ENCODE measurements at places on chromosomes 2 and 18.

DNA sequence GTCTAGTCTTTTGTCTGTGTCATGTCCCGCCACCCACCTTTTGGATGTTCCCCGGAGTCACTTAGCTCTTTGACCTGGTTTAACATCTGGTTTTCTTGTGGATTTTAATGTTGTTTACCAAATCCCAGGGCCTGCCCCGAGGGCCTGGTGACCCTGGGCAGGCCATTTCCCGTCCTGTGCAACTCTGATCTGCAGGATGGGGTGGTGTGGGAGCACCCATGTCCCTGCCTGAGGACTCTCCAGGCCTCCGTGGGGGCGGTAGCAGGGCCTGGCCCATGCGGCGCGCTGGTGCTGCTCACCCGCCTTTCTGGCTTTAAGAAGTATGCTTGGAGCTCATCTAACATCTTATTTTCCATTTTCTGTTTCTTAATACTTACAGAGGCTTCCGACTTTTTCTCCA, 10.7 kb downstream of the RAMP1 start:
- no peak for DNase-seq

GRCh38 chr2:201906777-201907562, 100.6 kb downstream of the CDK15 start:
- DNase-seq: no peak

DNA sequence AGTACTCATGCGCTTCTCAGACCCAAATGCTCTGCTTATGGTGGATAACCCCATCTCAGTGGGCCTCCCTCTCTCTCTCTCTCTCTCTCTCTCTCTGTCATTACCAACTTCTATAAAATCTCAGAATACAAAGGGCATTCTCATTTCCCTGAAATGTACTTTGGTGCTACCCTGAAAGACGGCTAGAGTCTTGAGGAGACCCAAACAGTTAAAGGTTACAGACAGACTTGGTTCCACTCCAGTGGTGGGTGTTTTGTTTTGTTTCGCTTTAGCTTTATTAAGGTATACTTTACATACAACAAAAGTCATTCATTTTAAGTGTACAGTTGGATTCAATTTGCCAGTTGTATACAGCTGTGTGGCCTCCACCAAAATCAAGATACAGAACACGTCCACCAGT, 60.9 kb downstream of the BCL11A start:
- no peak for DNase-seq

DNA sequence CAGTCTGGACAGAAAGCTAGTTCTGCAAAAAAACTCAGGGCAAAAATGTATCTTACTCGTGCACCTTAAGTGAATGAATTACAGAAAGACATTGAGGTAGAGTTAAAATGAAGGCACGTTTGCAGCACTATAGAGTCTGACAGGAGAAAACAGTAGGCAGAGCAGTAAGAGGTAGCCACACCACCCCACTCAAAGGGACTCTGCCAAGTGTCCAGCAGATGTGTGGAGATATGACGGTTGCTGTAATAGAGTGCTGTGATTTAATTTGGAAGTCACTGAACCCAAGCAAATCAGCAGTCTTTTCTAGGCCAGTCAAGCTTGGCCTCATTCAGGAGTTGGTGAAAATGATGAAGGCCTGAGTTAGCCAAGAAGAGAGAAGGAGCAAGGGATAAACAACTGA, 464.4 kb downstream of the PTPRM start:
- no peak for DNase-seq

GRCh38 chr2:151024696-151025251, 236.9 kb downstream of the RBM43 start:
- no peak for DNase-seq

DNA sequence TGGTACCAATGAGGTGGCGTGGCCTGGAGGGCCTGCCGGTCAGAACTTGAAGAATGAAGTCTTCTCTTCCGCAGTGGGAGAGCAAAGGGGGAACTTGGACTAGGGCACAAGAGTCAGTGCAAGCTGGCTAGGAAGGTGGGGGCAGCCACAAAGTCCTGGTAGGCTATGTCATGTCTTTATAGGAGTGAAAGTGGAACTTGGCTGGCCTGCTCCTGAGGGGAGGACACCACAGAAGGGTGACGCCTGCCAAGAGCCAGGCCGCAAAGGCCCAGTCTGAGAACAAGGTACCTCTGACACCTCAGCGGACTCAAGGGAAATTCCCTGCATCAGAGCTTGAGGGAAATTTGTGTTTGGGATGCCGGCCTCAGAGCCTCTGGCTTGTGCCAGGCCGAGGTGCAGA, 32.2 kb upstream of the MAP3K20 start:
- no peak for DNase-seq

GRCh38 chr2:41735006-41735405, 312.8 kb upstream of the PKDCC start:
- no peak for DNase-seq
